ENCODE measurements at places on chromosomes 6 and 20.

- DNase-seq: no peak
Observed at GRCh38 chr6:14759976-14760672, 485.7 kb upstream of the JARID2 start.

- no peak for DNase-seq
Observed at GRCh38 chr6:15758631-15759215, 95.9 kb upstream of the DTNBP1 start.

- no peak for DNase-seq
Observed at GRCh38 chr6:7073082-7073820, 34.5 kb upstream of the RREB1 start.

GRCh38 chr6:36809941-36810803 lies 29.1 kb downstream of the CPNE5 start:
- no peak for DNase-seq

- DNase-seq: no peak
Observed at GRCh38 chr6:168217216-168217879, 102.2 kb downstream of the DACT2 start.

- DNase-seq: no peak
Observed at GRCh38 chr6:137430954-137431353, 63.2 kb downstream of the OLIG3 start.

DNA sequence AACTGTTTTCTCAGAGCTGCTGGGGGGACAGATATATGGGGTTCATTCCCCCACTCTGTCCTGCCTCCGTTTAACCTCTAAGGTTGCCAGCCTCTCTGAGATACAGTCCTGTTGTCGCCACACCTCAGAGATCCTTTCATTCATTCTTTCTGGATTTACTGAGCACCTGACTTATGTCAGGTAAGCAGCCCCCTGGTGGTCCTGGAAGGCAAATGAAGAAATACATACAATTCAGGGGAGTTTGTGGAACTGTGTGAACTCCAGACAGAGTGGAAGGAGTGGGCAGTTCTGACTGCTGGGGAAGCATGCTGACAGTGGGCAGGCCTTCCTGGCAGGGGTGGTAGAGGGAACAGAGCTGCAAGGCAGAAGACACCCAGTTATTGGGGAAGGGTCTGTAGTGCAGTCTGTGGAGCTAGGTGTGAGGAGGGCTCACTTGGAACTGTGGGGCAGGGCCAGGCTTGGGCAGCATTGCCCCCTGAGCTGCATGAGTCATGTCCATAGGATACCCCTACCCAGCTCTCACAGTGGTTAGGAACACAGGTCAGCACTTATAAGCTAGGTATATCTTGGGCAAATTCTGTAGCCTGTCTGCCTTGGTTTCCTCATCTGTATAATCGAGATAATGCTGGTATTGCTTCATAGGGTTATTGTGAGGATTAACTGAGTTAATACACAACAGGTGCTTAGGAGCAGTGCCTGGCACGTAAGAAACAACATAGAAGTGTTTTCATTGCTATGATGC lies 12.8 kb upstream of the SGK2 start:
- no peak for DNase-seq

Measured in activated CD4-positive, alpha-beta T cell treated with anti-CD3 and anti-CD28 coated beads for 36 hours (primary cell).